ENCODE measurements at places on chromosomes 7 and 10.

- H3K27me3 ChIP-seq, result no peaks in the 10 kb centered on the region
- H3K36me3 ChIP-seq, result no peaks in the 10 kb centered on the region
- no peak overlapping the region for H3K27ac ChIP-seq
- peaks cover 44% of the 10 kb centered on the region for H3K4me1 ChIP-seq
- no peak for DNase-seq
Measured at GRCh38 chr10:59903871-59904270, 2.5 kb downstream of the CCDC6 start.

- DNase-seq, result peak; percentile 60
- H3K27ac ChIP-seq, result no peak overlapping the region
- H3K4me3 ChIP-seq, result no peak overlapping the region
- H3K36me3 ChIP-seq, result no peaks in the 10 kb centered on the region
- H3K4me1 ChIP-seq, result no peaks in the 10 kb centered on the region
Measured at GRCh38 chr10:131678171-131678570, 222.6 kb upstream of the PPP2R2D start.

DNA sequence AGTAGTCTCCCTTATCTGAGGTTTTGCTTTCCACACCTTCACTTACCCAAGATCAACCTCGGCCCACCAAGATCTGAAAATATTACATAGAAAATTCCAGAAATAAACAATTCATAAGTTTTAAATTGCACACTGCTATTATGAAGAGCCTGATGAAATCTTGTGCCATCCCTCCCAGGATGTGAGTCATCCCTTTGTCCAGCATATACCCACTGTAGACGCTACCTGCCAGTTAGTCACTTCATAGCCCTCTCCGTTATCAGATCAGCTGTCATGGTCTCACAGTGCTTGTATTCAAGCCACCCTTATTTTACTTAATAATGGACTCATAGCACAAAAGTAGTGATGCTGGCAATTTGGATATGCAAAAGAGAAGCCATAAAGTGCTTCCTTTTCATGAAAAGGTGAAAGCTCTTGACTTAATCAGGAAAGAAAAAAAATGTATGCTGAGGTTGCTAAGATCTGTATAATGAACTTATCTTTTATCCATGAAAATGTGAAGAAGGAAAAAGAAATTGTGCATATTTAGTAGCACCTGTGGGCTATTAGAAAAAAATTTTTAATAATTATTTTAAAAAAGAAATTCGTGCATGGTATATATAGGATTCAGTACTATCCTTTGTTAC is 9.8 kb upstream of the MRPS16 start:
- DNase-seq, result no peak
- H3K4me3 ChIP-seq, result no peak overlapping the region

DNA sequence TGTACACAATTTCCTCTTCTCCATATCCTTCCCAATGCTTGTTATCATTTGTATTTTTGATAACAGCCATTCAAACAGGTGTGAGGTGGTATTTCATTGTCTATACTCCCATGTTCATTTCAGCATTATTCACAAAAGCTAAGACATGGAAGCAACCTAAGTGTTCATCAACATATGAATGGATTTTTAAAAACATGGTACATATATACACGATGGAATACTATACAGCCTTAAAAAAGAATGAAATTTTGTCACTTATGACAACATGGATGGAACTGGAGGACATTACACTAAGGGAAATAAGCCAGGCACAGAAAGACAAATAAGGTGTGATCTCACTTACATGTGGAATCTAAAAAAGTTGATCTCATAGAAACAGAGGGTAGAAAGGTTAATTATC is 109.3 kb downstream of the SEMA3C start:
- H3K4me3 ChIP-seq, result no peak overlapping the region
- H3K36me3 ChIP-seq, result no peaks in the 10 kb centered on the region
- H3K27ac ChIP-seq, result no peak overlapping the region

- peaks cover 15% of the 10 kb centered on the region for H3K4me1 ChIP-seq
- peaks cover 15% of the 10 kb centered on the region for H3K36me3 ChIP-seq
- H3K27me3 ChIP-seq, result peaks cover 11% of the 10 kb centered on the region
- no peak overlapping the region for H3K4me3 ChIP-seq
Measured at GRCh38 chr7:128867842-128868623, 5.4 kb downstream of the ATP6V1F start.

GRCh38 chr7:82904871-82905270 is 257.8 kb downstream of the PCLO start:
- no peaks in the 10 kb centered on the region for H3K4me1 ChIP-seq
- H3K36me3 ChIP-seq, result no peaks in the 10 kb centered on the region
- H3K27ac ChIP-seq, result no peak overlapping the region
- H3K4me3 ChIP-seq, result no peak overlapping the region
- no peak for DNase-seq

GRCh38 chr10:26555719-26556368 is 117.7 kb downstream of the APBB1IP start:
- no peak overlapping the region for H3K4me3 ChIP-seq
- H3K27ac ChIP-seq, result peak overlapping the region; percentile 39
- DNase-seq, result no peak
- peaks cover 9% of the 10 kb centered on the region for H3K4me1 ChIP-seq
- H3K36me3 ChIP-seq, result peaks cover 6% of the 10 kb centered on the region

DNA sequence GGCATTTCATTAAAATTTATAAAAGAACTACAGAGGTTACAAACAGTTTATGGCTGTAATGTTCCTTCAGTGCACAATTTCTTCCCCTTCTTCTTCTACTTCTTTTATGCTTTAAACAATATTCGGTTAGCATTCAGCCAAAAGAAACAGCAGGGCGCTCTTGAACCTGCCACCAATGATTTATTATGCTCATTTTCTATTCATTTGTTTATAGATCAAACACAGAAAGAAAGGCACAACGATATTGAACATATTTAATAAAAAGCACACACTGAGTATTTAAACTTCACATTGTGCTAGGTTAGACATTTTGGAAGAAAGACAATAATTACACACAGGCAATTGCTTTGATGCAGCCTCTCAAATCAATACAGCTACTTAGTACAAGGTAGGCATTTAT is 1025.8 kb upstream of the LRRN3 start:
- no peaks in the 10 kb centered on the region for H3K27me3 ChIP-seq
- no peaks in the 10 kb centered on the region for H3K4me1 ChIP-seq
- H3K36me3 ChIP-seq, result no peaks in the 10 kb centered on the region
- no peak overlapping the region for H3K4me3 ChIP-seq
- DNase-seq, result no peak

- no peak overlapping the region for H3K4me3 ChIP-seq
- H3K27ac ChIP-seq, result no peak overlapping the region
- no peaks in the 10 kb centered on the region for H3K36me3 ChIP-seq
- no peak for DNase-seq
- H3K4me1 ChIP-seq, result no peaks in the 10 kb centered on the region
- H3K27me3 ChIP-seq, result no peaks in the 10 kb centered on the region
Measured at GRCh38 chr7:31373337-31374289, 33.1 kb upstream of the NEUROD6 start.

GRCh38 chr10:31618541-31619291 is 299.7 kb downstream of the ZEB1 start:
- no peak overlapping the region for H3K27ac ChIP-seq
- DNase-seq, result no peak
- no peaks in the 10 kb centered on the region for H3K27me3 ChIP-seq
- no peak overlapping the region for H3K4me3 ChIP-seq
- peaks cover 24% of the 10 kb centered on the region for H3K4me1 ChIP-seq

DNA sequence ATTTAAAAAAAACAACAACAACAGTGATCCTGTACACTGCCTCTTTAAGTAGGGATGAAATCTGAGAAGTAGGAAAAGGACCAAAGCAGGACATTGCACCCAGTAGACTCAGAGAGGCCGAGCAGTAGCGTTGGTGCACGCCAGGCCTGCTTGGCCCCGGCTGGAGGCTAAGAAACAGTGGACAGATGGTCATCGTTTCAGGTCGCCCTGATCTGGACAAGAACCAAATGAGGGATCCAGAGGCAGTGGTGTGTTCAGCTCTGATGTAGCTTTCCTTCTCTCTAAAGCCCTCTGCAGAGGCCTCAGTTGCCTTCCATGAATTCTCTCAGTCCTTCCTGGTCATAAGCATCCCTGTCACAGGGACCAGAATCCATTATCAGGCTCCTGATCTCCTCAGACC is 142.2 kb upstream of the CDCA7L start:
- peaks cover 8% of the 10 kb centered on the region for H3K4me1 ChIP-seq
- no peak for DNase-seq
- H3K27ac ChIP-seq, result no peak overlapping the region
- no peaks in the 10 kb centered on the region for H3K27me3 ChIP-seq
- H3K4me3 ChIP-seq, result no peak overlapping the region
- H3K36me3 ChIP-seq, result no peaks in the 10 kb centered on the region

DNA sequence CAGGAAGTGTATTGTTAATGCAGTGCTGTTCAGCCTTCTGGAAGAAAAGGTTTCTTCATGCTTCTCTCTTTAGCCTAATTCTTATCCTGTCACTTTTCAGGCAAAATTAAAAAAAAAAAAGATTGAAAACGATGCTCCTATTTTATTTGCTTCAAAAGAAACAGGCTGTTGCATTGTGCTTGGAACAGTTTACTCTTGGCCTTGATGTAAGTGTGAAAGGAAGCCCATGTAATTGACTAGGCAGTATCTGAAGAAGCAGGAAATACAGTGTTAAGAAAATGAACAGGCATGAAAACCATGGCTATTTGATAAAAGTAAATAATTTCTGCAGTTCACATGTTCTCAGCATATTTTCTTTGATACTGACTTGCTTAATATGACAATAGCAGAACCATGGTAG is 40.4 kb upstream of the ATRNL1 start:
- no peak overlapping the region for H3K4me3 ChIP-seq
- no peak overlapping the region for H3K27ac ChIP-seq
- no peaks in the 10 kb centered on the region for H3K36me3 ChIP-seq
- DNase-seq, result no peak

- H3K4me1 ChIP-seq, result no peaks in the 10 kb centered on the region
- H3K27ac ChIP-seq, result no peak overlapping the region
- no peaks in the 10 kb centered on the region for H3K27me3 ChIP-seq
- no peak for DNase-seq
- H3K36me3 ChIP-seq, result peaks cover 73% of the 10 kb centered on the region
- H3K4me3 ChIP-seq, result no peak overlapping the region
Measured at GRCh38 chr10:104013489-104013888, 46.5 kb downstream of the SLK start.

GRCh38 chr10:69703766-69704630 is 74.0 kb downstream of the FAM241B start:
- H3K36me3 ChIP-seq, result no peaks in the 10 kb centered on the region
- H3K27me3 ChIP-seq, result no peaks in the 10 kb centered on the region
- no peak for DNase-seq
- no peak overlapping the region for H3K4me3 ChIP-seq
- H3K4me1 ChIP-seq, result no peaks in the 10 kb centered on the region

- no peak overlapping the region for H3K4me3 ChIP-seq
- no peaks in the 10 kb centered on the region for H3K4me1 ChIP-seq
- no peak for DNase-seq
- H3K27me3 ChIP-seq, result no peaks in the 10 kb centered on the region
- H3K36me3 ChIP-seq, result no peaks in the 10 kb centered on the region
- H3K27ac ChIP-seq, result no peak overlapping the region
Measured at GRCh38 chr7:100384628-100385294, 11.5 kb downstream of the PILRA start.

- H3K27ac ChIP-seq, result no peak overlapping the region
- H3K27me3 ChIP-seq, result no peaks in the 10 kb centered on the region
- DNase-seq, result no peak
Measured at GRCh38 chr10:6362879-6363278, 160.1 kb downstream of the PFKFB3 start.

DNA sequence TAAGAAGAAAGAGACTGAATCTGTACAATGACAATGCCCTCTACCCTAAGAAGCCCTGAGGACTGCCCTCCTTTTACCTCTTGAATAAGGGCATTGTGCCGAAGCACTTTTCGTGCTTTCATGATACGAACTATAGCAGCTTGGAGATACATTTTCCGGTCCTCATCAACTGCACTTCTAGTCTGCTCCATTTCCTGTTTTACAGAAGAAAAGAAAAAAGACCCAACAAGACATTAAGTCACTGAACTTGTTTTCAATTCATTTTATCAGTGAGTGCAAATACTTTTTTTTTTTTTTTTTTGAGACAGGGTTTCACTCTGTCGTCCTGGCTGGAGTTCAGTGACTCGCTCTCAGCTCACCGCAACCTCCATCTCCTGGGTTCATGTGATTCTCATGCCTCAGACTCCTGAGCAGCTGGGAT is 78.4 kb downstream of the CUL2 start:
- no peak overlapping the region for H3K27ac ChIP-seq
- no peak overlapping the region for H3K4me3 ChIP-seq
- H3K36me3 ChIP-seq, result peaks cover 59% of the 10 kb centered on the region
- DNase-seq, result no peak

DNA sequence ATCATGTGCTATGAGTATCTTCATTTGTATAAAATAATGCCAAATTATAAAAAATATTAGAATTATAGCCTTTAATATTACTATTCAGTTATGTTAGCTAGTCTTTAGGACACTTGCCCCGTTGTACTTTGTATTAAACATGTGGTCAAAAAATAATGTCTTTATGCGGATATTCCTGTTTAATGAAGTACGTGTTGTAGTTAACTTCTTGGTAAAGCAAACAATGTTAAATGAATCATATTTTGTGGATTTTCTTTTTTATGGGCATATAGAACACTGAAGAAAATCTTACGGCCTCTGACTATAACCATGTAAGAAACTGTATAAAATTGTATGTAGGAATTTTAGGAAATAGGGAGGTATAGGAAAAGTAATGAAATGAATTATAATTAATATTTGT is 14.3 kb downstream of the GLCCI1 start:
- no peaks in the 10 kb centered on the region for H3K27me3 ChIP-seq
- no peak for DNase-seq
- H3K4me1 ChIP-seq, result peaks cover 6% of the 10 kb centered on the region
- no peak overlapping the region for H3K27ac ChIP-seq

DNA sequence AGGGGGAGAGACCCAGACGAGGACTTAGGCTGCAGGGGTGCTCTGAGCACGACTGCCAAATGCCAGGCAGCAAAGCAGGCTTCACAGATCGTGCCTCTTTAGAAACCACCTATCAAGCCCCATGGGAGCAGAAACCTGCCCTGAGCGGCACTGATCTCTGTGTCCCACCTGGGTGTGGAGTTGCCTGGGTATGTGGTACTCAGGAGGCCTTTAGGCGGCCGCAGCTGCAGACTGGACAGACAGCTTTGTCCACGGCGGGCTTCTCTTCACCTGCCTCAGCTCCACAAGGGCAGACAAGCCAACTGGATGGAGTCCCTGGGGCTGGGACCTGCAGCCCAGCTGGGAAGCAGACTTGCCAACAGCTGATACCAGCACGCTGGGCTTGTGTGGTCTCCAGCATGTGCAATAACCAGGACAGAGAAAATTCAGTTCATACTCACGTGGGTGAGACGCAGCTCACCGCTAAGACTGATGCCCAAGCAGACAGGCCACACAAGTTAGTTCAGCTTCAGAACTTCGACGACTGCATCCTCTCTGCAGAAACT is 163.2 kb downstream of the EBF3 start:
- no peak overlapping the region for H3K27ac ChIP-seq
- H3K27me3 ChIP-seq, result no peaks in the 10 kb centered on the region
- no peaks in the 10 kb centered on the region for H3K36me3 ChIP-seq
- DNase-seq, result no peak
- no peaks in the 10 kb centered on the region for H3K4me1 ChIP-seq

GRCh38 chr10:8278099-8278498 is 223.6 kb downstream of the GATA3 start:
- H3K27ac ChIP-seq, result no peak overlapping the region
- no peaks in the 10 kb centered on the region for H3K4me1 ChIP-seq
- no peak for DNase-seq
- H3K27me3 ChIP-seq, result no peaks in the 10 kb centered on the region
- no peak overlapping the region for H3K4me3 ChIP-seq

GRCh38 chr7:2894118-2894940 is 50.2 kb upstream of the GNA12 start:
- no peaks in the 10 kb centered on the region for H3K4me1 ChIP-seq
- H3K36me3 ChIP-seq, result no peaks in the 10 kb centered on the region
- peaks cover 4% of the 10 kb centered on the region for H3K27me3 ChIP-seq
- H3K27ac ChIP-seq, result no peak overlapping the region
- no peak for DNase-seq
- H3K4me3 ChIP-seq, result no peak overlapping the region
